ENCODE measurements at places on chromosomes 1 and 21.

- no peak for DNase-seq
Measured at GRCh38 chr1:233261695-233262094, 33.8 kb downstream of the PCNX2 start.

GRCh38 chr1:85137660-85138059 lies 63.2 kb downstream of the SYDE2 start:
- DNase-seq = no peak

DNA sequence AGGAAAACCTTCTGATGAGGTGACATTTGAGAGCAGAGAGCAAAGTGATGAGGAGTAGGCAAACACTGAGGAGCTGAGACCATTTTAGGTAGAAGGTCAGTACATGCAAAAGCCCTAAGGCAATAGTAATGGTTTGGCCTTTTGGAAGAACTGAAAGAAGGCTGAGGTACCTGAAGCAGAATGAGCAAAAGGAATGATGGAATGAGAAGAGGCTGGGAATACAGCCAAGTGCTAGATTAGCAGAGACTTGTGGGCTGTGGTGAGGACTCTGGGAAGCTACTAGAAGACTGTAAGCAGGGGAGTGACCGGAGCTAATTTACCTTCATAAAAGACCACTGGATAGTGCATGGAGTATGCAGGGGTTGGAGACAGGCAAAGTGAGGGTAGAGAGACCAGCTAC lies 77.9 kb downstream of the GFI1 start:
- no peak for DNase-seq

DNA sequence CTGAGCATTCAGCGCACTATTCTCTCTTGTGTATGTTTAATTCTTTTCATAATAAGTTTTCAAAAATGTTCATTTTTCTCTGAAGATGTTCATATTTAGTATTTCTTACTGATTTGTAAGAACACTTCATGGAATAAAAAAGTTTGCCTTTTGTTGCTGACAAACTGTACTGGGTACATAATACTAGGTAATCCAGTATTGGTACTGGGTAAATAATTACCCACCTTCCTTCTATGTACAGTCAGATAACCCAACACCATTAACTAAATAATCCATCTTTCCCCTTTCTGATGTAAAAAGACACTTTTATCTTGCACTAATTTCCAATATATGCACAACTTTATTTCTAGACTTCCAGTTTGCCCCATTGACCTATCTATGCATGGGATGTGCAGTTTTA lies 23.9 kb downstream of the APP start:
- no peak for DNase-seq

- peak; percentile 37 for DNase-seq
Measured at GRCh38 chr1:245154429-245155271, at the start of gene KIF26B. Gene KIF26B (plus strand): TSS chr1:245154985. CDS start chr1:245155425, 440 bp downstream.

DNA sequence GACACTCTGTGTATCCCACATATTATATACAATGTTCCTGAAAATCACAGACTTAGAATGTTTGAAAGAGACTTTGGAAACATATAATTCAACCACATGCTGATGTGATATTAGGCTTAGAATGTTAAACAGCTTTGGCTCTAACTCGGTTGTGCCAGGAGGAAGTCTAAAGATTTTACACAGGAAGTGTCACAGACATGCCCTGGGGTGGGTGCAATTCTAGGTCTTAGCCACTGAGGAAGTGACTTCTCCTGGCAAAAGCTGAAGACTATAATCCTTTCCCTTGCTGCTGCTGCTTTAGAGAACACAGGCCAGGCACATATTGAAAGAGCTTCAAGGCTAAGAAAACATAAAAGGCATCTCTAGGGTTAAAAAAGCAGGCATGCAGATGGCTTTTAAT lies 51.0 kb downstream of the RPL5 start:
- DNase-seq = no peak

DNA sequence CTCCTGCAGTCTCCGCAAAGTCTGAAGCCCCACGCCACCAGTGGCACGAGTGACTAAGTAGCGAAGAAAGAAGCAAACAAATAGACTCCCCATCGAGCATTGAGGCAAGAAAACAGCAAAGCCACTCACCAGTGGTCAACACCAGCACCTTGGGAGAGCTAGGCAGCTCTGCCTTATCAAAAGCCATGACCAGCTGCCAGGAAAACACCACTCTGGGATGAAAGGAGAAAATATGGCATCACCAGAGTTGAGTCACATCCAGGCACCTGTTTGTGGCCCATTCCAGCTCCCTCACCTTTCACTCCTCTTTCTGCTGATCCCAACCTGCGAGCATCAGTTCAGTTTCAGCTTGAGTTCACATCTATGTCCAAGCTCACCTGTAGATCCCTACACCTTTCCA lies 17.2 kb downstream of the PDZK1 start:
- no peak for DNase-seq

DNA sequence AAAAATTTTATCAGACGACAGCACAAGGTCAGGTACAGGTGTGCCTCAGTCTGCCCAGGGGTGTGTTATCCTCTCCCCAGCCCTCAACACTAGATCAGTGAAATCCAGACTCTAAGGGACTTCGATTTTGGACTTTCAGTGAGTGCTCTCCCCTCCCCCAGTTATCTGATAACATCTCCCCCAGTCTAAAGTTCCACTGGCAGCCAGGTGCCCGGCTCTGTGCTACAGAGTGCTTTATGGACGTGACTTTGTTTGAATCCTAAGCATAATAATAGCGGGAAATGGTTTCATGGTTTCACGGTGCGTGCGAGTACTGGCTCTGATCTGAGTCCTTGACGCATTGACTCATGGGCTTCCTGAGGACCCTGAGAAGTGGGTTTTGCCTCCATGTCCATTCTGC lies 3.2 kb downstream of the SPSB1 start:
- no peak for DNase-seq

DNA sequence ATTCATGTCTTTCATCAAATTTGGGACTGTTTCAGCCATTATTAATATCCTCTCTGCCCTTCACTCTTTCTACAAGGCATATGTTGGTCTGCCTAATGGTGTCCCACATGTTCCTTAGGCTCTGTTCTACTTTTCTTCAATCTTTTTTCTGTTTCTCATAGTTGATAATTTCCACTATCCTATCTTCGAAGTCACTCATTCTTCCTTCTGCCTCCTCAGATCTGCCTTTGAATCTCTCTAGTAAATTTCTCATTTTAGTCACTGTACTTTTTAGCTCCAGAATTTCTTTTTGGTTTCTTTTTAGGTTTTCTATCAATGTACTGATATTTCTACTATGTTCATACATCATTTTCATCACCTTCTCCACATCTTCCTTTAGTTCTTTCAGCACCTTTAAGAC lies 20.0 kb upstream of the NIBAN1 start:
- no peak for DNase-seq

GRCh38 chr1:49397086-49397485 lies 620.4 kb upstream of the BEND5 start:
- no peak for DNase-seq

- no peak for DNase-seq
Measured at GRCh38 chr21:44880405-44881197, 7.1 kb upstream of the PTTG1IP start.

DNA sequence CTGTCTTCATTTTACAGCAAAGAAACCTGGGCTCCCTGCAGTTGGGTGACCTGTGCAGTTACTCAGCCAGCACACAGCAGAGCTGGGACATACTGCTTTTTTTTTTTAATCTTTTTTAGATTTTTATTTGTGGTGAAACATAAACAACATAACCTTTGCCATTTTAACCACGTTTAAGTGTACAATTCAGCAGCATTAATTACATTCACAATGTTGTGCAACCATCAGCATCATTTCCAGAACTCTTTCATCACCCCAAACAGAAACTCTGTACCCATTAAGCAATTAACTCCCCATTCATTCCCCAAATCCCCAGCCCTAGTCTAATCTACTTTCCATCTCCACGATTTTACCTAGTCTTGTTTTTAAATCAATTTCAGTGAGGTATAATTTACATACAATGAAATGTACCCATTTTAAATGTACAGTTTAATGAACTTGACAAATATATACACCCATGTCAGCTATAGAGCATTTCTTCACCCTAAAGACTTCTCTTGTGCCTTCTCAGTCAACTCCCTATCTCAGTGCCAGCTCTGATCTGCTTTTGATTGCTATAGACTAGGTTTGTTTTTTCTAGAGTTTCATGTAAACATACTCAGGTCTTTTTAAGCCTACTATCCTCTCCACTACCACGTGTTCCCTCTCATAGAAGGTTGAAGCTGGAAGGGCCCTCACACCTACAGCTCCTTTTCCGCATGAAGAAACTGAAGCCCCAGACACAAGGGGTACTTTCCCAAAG lies 37.8 kb upstream of the C8B start:
- DNase-seq = no peak

DNA sequence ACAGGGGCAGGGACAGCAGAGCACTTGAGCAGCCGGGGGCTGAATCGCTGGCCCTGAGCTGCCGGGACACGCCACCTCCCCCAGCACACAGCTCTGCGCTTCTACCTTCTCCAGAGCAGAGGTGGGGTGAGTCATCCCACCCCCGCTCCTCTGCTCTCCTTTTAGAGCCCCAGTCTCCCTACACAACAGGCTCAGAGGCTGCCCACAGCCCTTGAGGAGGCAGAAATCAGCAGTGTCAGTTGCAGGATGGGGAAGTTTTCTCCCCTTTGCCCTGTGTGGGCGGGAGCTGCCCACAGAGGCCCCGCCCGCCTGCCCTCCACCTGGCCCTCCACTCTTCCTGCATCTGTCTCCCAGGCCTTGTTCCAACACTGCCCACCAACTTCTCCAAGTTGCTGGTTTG lies 94.6 kb downstream of the STUM start:
- peak; percentile 56 for DNase-seq

- no peak for DNase-seq
Measured at GRCh38 chr1:47727697-47728085, 269.5 kb downstream of the TRABD2B start.

DNA sequence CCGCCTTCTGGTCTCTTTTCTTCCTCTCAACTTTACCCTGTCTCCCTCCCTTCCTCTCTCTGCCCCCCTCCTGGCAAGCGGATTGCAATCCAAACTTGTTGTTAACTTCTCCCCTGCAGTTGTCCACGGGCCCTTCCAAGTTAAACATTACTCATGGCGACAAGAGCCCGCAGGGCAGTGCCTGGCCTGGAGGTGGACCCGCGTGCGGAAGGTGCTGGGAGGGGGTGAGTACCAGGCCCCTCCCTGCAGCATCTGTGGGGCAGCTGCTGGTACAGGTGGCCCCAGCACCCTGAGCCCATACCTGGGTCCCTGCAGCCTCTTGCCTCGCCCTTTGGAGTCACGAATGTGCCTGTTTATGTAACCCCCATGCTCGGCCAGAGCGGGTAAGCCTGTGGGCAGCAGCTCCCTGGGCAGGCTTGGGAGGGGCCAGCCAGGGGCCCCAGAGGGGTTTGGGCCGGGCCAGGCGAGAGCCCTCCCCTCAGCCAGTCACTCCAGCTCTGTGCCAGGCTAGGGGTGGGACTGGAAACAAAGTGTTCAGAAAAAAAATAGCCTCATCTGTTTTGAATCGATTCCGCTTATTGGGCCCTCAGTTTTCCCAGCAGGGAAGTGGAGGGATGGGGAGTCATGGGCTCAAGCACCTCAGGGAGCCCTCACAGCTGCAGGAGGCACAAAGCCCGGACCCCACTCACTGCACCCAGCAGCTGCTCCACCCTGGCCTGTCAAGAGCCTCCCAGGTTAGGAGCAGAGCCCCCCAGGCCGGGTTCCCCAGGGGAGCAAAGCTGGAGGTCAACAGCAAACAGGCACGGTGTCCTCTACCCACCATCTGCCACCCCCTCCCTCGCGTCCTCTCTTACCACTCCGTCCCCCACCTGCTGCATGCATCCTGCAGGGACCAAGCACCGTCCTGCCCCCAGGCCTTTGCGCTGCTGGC lies 14.0 kb upstream of the FAAP20 start:
- DNase-seq = no peak

GRCh38 chr1:24870551-24871195 lies 59.4 kb downstream of the RUNX3 start:
- no peak for DNase-seq

GRCh38 chr1:235018720-235019444 lies 109.8 kb downstream of the TOMM20 start:
- no peak for DNase-seq

- DNase-seq = peak; percentile 34
Measured at GRCh38 chr1:161226320-161226711, 456 bp downstream of the TOMM40L start.

- DNase-seq = no peak
Measured at GRCh38 chr1:162317621-162318020, 59.0 kb downstream of the SPATA46 start.

DNA sequence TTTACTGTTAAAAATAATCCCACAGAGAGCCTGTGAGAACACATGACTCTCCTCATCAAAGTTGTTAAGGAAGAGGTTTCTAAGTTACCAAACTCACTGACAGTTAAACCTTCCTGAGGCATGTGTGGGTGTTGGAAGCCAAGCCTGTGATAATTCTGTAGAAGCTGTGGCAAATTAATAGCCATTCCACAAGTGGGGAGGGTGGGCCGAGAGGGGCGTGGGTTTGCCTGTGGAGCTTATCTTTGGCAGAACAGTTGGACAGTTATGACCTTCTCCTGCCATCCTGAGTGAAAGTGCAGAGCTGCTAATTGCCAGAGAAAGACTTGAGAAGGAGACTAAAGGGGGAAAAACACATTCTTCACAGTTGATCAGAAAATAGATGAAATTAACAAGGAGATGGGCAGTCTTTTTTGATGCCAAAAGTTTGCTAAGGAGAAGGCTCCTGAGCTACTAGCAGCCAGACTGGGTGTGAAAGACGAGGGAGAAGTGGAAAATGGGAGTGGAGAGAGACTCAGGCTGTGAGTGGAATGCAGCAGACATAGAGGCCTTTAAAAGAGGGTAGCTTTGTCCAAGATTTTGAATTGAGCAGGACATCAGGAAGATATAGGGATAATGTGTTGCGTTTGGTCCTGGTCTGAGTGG lies 1.6 kb upstream of the PLA2G2C start:
- DNase-seq = no peak

DNA sequence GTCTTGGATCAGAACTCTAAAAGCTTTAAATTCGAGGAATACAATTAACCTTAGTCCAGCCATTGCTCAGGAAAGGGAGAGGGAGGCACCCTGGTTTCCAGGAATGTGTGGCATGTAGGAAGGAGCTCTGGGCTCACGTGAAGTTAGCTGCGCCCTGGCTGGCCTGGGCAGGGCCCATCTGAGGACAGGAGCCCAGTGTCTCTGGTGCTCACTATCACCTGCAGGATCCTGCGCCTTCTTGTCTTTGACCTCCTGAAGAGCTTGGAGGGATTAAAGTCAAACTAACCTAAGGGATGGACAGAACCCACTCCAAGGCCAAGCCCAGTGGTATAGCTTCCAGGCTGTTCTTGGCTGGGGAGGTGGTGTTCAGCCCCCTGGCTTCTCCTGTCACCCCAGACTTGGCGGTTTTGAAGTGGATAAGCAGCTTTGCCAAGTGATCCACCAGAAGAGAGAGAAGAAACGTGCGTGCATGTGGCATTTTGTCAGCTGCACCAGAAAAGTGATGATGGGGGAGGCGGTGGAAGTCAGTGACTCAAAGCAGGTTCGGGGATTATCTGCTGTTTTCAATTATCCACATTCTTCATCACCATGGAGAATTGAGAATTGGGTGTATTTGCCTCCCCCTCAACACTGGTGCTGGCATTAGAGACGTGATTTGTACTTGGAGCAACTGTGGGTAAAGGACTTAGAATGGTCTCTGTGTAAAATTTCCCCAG lies 11.9 kb upstream of the KCNN3 start:
- DNase-seq = no peak

GRCh38 chr1:221845650-221846371 lies 103.9 kb upstream of the DUSP10 start:
- DNase-seq = no peak
